Stimulated activated naive CD8-positive, alpha-beta T cell treated with anti-CD3 and anti-CD28 coated beads, Interleukin-15, Interleukin-2, amounts not matched to agents 100 U/mL and 50 U/mL, for 24 hours (primary cell): ENCODE measurements at places on chromosomes 16 and 17.

DNA sequence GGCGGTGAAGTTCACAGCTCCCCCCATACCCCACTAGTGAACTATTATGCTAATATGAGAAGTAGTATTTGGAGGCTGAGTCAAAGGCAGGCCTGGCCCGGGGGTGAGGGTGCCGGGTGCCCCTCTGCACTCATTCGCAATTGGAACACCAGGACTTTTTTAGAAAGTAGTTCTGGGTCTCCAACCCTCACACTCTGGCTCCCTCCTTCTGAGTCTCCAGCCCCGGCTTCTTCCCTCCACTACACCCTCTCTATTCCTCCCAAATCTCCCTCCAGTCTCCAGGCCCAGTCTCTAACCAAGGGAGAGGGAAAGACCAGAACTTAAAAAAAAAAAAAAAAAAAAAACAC, 11.3 kb upstream of the HOXB2 start:
- no peak for DNase-seq

GRCh38 chr16:69725480-69726312, 664 bp downstream of the NQO1 start:
- no peak for DNase-seq

GRCh38 chr17:2995886-2996809, 67.3 kb downstream of the OR1D5 start:
- DNase-seq, result no peak

GRCh38 chr17:74156878-74157277, 46.6 kb upstream of the RPL38 start:
- no peak for DNase-seq

GRCh38 chr17:45755050-45755449, 29.1 kb upstream of the CRHR1 start:
- no peak for DNase-seq

GRCh38 chr17:64736804-64737492, 74.8 kb upstream of the SMURF2 start:
- peak; percentile 50 for DNase-seq

DNA sequence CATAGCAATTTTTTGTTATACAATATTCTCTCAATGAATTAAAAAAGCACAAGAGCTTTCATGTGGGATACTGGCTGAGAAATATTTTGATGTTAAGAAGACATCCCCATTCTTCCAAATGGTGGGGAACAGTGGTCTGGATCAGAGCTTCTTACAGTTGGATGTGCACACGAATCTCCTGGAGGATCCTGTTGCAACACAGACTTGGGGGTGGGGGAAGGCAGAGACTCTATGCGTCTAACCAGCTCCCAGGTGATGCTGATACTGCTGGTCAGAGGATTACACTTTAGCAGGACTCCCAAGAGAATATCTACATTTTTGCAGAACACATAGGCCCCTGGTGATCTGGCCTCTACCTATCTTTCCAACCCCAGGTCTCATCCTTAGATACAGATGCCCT, 108.3 kb downstream of the SPACA3 start:
- DNase-seq, result no peak

- DNase-seq, result no peak
Measured at GRCh38 chr17:65062171-65062915, 5.8 kb upstream of the GNA13 start.

DNA sequence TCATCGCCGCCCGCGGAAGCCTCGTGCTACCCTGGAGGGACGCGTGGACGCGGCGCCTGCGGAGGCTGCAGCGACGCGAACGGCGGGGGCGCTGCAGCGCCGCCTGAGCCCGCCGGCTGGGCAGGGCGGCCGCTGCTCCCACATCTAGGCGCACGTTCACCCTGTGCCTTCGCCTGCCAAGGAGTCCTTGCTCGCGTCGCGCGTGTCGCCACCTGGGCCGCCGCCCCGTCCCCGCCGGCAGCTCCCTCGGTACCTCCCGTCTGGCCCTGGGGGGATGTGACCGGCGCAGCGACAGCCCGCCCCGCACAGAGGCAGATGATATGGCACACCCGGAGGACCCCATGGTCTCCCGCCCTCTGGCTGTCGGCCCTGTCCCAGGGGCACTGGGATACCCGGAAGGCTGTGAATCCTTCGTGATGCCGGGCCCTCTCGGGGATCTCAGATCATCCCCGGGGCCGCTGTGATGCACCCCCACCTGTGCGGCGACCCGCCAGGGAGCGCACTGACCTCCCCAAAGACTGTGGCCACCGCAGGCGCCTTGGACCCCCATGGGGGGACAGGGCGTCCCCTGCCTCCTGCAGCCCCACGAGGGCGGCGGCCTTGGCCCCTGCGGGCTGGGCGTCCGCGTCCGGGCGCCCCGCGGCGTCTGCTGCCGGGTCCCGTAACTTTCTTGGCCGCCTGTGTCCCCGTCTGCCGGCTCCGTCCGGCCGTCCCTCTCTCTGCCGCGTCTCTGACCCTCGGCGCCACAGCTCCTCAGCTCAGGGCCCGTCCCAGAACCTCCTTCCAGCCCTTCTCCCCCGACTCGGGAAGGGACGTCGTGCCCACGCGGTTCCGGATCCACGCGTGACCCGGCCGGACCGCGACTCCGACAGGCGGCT, 689 bp upstream of the TBC1D24 start:
- DNase-seq, result peak; percentile 66

DNA sequence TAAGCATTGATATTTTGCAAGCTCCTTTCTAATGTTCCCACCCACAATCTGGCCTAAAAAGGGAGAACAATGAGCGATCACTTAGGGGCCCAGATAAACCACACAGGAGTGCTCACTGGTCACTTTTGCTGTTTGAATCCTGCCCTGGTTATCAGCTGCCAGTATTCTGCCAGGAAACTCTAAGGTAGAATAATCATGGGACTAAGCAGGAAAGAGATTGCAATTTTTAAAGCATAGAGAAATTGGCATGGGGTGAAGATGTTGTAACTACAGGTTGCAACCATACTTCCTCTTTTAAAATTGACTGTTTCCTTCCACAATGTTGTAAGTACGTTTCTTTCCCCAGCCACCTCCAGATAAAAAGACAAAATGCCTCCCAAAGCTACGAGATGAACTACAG, 251.2 kb upstream of the CDH11 start:
- no peak for DNase-seq

DNA sequence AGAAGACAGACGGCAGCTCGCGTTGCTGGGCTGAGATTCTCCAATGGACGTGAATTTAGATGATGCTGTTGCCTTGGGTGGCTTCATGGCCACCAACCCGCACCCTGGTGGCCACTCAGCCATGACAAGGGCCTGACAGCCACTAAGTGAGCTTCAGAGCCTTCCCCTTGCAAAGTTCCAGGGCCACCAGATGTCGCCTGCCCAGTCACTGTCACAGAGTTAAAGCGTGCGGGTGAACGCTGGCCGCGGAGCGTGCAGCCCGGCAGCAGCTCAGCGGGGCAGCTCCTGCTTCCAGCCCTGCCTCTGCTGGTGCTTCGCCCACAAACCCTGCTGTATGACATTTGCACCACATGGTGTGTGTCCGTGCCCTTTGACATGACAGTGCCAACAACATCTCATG, 13.3 kb upstream of the KREMEN2 start:
- no peak for DNase-seq

- DNase-seq, result no peak
Measured at GRCh38 chr17:83150369-83151055, 71.1 kb downstream of the METRNL start.

GRCh38 chr16:7504844-7505243, 172.2 kb downstream of the RBFOX1 start:
- no peak for DNase-seq

DNA sequence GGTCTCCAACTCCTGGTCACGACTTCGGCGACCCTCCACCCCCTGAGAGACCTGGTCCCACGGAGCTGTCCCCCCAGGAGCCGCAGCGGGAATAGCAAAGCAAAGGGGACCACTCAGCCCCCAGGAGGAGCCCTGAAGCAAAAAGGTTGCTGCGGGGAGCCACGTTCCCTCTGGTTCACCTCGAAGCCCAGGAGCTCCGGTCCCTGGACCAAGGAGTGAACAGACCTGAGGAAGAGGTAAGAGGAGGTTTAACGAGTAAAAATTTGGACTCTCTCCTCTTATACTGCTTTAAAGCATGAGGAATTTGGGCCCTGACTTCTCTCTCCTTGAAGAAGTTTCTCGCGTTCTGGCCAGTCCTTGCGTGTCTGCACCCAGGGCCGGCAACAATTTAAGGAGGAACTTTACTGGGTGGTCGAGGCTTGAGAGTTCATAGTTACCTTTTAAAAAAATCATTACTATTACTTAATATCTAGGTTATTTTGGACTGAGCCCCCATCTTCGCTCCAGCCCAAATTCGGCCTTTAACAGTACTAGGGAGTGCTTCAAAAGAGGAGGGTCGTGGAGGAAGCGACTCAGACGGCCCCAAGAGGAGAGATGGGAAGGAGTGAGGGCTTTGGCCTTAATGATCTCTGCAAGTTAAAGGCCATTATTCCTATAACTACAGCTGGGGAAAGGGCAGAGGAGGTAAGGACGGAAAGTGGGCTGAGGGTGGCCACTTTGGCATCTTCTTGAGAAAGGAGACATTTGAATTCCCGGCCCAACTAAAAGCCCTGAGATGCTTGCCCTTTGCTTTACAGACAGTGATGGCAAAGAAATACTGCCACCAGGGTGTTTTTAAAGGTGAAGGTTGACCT, 16.9 kb upstream of the HOXB9 start:
- DNase-seq, result no peak

DNA sequence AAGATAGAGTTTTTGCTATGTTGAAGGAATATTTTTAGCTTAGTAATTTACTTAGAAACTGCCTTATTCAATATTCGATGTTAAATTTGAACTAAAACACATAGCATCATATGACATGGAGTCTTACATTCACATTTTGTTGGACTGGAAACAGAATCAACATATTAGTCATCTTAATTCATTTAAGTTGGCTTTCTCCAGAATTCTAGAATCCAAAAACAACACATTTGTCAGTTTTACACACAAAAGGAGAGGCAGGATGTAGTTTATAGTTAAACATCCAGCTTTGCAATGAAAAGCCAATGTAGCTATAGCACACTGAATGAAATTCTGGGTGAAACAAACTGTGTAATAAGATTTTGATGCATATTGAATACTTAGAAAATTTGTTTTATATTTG, 43.3 kb downstream of the WWOX start:
- no peak for DNase-seq

DNA sequence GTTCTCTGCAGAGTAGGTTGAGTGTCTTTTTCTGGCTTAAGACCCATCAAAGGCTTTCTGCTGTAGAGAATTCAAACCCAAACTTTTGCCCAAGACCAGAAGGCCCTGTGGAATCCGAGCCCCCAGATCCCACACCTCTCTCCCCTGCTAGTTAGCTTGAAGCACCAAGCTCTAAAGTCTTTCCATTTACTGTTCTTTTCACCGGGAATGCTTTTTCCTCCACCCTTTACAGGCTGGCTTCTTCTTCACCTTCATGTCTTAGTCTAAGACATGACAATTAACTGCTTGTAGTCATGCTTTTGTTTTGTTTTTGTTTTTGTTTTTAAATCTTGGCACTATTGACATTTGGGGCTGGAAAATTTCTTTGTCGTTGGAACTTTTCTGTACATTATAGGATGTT, 15.5 kb downstream of the HSD17B2 start:
- no peak for DNase-seq

- no peak for DNase-seq
Measured at GRCh38 chr16:22635357-22635761, 124.7 kb downstream of the NPIPB5 start.

DNA sequence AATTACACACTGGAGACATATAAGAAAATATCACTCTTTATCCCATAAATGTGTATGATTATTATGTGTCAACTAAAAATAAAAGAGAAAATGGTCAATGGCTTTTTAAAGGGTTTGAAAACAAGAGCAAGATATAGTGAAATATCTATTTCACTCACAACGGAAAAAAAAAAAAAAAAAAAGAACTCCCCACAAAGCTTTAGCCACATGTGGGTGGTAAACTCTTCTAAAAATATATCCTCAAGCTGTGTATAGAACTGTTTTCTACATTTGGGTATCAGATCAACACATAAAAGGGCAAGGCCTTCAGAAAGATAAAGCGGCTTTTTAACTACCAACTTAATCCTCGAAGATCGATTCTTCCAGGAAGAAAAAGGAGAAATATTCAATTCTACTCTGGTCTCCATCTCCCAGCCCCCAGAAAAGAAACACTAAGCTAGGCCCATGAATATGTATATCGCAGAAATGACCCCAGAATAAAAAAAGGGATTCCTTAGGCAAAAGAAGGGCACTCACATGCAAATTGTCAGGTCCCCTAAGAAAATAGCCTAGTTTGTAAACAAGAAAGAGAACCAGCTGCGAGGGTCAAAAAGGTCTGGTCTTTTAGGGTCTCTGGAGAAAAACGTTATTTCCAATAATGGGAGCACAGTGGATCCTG, 4.4 kb downstream of the LITAF start:
- DNase-seq, result no peak

DNA sequence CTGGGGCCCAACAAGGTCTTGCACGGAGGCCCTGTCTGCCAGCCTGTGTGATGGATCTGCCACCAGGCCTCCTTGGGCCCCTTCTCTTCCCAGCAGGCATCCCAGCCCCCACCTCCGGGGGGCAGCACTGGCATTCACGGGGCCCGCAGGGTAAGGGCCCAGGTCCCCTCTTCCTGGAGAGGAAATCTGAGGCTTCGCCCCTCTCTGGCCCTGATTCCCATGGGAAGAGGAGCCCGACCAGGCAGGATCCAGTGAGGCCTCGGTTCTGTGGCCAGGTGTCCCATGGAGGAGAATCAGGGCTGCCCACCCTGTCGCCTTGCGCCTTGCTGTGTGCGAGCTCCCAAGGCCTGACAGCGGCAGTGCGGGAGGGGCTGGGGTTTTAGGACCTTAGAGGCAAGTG, 48.4 kb downstream of the PDPK1 start:
- DNase-seq, result peak; percentile 42

- DNase-seq, result no peak
Measured at GRCh38 chr16:24580665-24581064, 41.3 kb downstream of the RBBP6 start.

- DNase-seq, result no peak
Measured at GRCh38 chr16:72191551-72191950, 19.6 kb upstream of the PMFBP1 start.

- peak; percentile 20 for DNase-seq
Measured at GRCh38 chr16:29862383-29862883, 593 bp downstream of the CDIPT start.

DNA sequence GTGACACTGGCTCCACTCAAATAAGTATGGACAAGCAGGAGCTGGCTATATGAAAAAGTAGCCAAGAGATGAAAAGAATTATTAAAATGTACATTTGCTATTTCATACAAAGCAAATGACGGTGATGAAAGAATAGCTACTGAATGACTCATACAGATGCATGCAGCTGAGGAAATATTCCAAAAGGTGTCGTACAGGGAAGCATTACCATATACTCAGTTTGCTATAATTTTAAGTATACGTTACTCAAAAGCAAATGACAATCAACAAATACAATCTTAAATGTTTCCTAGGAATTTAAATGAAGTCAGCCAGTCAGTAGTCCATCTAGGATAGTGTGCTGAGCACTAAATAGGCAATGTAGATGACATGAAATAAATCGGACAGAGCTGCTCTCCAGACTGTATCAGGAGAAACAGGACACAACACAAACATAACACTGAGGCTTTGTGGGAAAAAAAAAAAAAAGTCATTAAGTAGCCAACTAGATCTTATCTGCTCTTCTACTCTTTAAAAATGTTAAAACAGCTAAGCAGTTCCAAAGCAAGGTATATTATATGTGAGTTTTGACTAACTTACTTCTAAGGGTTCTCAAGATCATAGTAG, 65.0 kb downstream of the NCOR1 start:
- no peak for DNase-seq
